DMS79 treated with DMSO at 0.1 percent for 48 hours (cell line): ENCODE measurements at places on chromosomes 16 and 17.

- DNase-seq, result no peak
These were observed 47.5 kb downstream of the USP22 start for GRCh38 chr17:20995164-20995872.

DNA sequence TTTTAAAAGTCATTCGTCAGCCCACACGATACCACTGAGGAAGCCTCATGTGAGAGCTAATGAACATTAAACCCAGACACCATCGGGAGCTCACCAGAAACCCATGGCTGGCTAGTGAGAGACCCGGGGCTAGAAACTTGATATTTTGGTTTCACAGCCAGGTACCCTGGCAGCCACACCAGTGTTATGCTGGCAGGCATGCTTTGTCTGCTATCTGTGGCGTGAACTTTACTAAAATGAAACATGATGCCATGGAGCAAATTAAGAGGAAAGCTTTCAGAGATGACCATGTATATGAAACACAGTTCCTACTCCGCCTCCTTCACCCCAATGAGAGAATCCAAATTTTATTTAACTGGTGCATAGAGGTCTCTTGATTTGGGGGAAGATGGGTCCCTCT is 291.2 kb downstream of the IRX3 start:
- DNase-seq, result peak; percentile 17

- DNase-seq, result no peak
These were observed 3.4 kb upstream of the PRSS8 start for GRCh38 chr16:31138621-31139578.

DNA sequence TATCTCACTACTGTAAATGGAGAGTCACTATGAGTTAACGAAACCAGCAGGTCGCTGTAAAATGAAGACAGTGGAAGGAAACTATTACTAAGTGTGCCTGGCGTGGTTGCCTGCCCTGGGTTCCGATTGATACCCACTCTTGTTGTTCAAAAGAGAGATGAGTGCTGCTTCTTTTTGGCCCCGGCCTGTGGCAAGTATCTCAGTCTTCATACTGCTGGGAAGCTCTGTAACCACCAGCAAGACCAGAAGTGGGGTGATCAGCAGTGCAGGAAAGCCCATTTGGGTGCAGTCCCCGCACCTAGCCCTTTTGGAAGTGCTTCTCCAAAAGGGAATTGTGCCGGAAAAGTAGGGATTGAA is 104.5 kb downstream of the SNX29 start:
- DNase-seq, result no peak

GRCh38 chr17:16243801-16244567 is 27.0 kb downstream of the PIGL start:
- no peak for DNase-seq

DNA sequence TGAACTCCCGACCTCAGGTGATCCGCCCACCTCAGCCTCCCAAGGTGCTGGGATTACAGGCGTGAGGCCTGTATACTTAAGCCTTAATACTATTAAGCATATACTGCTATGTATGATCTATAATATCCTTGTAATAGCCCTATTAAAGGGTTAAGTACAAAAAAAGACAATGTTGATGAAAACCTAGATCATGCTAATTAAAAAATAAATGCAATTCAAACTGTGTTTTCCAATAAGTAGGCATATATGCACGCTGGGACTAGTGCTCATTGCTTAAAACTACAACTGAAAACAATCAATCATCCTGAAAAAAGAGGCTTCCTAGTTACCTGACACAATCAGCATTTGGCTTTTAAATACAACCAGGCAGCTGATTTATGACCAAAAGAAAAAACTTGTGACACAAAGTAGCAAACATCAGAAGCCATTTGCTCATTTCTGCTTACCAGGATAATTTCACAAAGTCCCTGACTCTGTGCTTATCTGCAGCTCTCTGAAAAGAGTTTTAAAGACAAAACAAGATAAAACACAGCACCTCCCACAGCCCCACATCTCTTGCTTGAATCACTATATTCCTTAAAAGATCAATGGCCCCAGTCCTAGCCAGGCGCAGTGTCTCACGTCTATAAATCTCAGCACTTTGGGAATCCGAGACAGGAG is 11.1 kb downstream of the ZNF385C start:
- no peak for DNase-seq

GRCh38 chr16:69250081-69250480 is 61.1 kb upstream of the VPS4A start:
- DNase-seq, result no peak

GRCh38 chr16:77748421-77749005 is 26.2 kb downstream of the NUDT7 start:
- DNase-seq, result no peak

DNA sequence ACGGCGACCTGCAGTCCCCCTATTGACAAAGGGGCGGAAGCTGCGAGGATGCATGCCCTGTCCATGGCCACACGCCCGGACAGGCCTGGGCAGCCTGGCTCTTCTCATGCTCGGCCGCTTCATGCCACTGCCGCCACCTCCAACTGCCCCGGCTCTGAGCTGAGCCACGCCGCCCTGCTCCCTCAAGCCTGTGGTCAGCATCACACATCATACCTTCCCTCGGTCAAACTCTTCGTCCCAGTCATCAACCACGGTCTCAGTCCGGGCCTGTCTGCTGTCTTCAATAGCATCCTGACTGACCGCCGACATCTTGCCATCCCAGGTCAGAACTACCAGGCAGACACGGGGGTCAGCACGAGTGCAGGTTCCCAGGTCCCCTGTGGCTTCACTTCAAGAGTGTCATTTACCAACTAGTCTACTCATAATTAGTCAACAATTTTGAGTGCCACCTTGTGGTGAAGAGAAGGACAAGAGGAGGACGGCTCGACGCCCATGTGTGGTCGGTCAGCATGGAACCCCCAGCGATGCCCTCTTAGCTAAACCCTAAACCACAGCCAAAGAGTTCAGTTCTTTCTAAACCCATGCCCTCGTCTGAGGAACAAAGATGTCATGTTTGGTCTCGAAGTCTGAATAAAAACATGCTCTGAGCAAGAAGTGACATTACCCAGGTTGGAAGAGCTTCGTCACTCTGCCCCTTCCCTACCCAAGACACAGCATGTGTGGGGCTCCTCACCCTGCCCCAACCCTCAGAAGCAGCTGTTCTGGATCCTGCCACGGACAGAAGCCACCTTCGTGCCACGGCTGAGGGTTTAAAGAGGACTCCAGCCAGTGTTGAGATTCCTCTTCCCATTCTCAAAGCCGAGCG is 16.9 kb upstream of the CYTH1 start:
- DNase-seq, result no peak

GRCh38 chr17:18992454-18993130 is 12.0 kb downstream of the FAM83G start:
- DNase-seq, result peak; percentile 41

DNA sequence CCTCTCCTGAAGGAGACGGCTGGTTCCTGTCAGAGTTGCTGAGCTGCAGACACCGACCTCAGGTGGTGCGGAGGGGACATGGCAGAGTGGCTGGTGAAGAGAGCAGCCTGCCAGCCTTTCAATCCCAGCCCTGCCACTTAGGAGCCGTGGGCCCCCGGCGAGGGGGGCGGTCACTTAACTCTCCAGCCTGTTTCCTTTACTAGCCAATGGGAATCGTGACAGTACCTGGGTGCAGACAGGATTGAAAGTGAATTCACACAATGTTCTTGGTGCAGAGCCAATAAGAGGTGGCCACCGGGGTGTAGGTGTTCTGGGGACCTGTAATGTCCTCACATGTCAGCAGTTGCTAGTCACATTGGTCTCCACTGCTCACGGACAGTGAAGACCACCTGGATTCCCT is 13.5 kb downstream of the ACE start:
- DNase-seq, result no peak

GRCh38 chr16:74698222-74698621 is 2.4 kb downstream of the MLKL start:
- no peak for DNase-seq

DNA sequence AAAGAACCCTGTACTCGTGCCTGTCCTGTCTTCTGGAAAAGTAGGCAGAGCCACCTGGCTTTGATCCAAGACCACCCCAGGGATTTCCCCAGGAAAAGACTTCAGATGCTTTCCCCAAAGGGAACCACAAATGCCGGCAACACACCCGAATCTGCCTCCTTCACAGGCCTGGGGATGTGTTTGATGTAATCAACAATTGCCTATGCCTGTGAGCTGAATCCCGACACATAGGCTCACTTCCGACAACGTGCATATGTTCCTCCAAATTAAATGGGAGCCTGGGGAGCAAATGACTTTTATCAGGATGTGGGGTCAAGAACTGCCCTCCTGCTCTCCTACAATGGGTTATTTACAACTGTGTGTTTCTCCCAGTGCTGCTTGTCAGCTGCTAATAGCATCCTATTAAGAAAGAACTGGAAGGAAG is 535.2 kb upstream of the CDH11 start:
- DNase-seq, result no peak

DNA sequence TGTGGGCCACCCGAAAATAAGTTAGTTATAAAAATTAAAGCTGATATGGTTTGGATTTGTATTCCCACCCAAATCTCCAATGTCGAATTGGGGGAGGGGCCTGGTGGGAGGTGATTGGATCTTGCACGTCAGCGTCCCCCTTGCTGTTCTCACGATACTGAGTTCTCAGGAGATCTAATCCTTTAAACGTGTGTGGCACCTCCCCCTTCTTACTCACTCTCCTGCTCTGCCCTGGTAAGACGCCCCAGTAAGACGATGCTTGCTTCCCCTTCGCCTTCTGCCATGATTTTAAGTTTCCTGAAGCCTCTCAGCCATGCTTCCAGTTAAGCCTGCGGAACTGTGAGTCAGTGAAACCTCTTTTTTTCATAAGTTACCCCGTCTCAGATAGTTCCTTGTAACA is 35.4 kb downstream of the SYCE1L start:
- no peak for DNase-seq

DNA sequence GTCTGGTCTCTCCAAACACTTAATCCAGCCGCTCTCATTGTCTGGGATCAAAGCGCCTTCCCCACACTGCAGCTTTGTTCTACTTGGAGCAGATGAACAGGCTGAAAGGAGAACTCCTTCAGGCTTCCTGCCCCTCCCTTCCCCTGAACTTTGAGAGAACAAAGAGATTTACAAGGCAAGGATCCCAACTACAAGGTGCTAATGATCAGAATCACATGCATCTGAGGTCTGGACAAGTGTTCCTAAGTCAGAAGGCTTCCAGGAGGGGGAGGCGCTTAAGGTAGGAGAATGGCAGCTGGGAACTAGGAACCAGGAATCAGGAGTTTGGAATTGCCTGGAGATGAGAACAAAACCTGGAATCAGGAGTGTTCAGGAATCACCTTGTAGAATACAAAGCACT is 606.3 kb upstream of the CDH11 start:
- no peak for DNase-seq

DNA sequence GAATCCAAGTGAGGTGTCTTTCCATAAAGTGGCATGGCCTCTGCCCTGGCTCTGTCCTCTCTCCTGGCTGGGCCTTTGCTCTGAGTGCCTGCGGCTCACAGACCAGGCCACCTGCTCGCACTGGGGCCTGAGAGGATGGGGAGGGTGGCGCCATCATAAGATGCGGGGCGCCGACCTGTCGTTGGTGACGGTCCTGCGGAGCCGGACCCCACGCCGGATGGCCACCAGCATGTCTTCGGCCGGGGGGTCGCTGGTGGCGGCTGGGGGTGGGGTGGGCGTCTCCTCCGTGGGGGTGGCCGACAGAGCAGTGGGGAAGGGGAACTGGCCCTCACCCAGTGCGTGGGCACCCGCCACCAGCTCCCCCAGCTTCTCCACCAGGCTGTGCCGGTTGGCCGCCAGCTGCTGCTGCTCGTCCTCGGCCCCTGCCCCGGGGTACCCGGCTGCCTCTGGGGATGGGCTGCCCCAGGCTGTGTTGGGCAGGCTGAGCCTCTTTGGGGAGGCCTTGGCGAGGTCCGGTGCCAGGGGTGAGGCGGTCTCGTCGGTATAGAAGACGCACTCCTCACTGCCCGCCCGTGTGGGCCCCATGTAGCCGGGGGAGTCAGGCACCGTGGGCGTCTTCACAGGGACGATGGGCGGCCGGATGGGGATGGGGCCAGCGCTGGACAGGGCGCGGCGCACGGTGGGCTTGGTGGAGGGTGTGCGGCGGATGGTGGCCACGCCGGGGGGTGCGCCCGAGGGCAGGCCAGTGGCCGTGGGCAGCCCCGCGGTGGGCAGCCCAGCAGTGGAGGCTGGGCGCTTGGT is 17.4 kb downstream of the IL34 start:
- no peak for DNase-seq

DNA sequence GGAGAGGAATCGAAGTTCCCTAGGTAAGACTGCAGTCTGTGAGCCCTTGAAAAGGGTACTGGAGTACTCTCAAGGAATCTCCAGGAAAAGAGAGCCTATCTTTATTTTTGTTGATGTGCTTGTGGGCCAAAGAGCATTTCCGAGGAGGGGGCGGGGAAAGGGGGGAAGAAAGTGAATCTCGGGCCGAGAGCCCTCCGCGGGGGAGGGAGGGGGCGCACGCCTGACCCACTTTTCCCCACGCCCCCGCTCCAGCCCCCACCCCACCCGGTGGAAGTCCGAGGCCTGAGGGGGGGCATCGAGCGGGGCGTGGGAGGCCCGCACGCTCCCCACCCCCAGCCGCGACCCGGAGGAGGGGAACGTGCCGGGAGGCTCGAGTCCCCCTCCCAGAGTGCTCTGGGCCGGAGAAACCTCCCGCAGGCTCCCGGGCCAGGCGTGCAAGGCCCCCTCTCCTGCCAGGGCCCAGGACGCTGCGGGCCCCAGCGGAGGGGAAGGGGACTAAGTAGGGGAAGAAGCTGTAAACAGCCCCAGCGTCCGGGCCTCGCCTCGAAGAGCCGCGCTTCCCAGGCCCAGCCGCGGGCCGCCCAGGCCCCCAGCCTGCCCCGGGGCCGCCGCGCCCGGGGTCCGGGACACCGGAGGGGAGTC is 444 bp downstream of the HELZ start:
- DNase-seq, result no peak

- DNase-seq, result no peak
These were observed 213.6 kb upstream of the CDH5 start for GRCh38 chr16:66152823-66153393.

GRCh38 chr16:89623511-89624261 is 10.2 kb downstream of the DPEP1 start:
- no peak for DNase-seq

- DNase-seq, result no peak
These were observed 227.8 kb upstream of the CDH11 start for GRCh38 chr16:65349626-65350025.

DNA sequence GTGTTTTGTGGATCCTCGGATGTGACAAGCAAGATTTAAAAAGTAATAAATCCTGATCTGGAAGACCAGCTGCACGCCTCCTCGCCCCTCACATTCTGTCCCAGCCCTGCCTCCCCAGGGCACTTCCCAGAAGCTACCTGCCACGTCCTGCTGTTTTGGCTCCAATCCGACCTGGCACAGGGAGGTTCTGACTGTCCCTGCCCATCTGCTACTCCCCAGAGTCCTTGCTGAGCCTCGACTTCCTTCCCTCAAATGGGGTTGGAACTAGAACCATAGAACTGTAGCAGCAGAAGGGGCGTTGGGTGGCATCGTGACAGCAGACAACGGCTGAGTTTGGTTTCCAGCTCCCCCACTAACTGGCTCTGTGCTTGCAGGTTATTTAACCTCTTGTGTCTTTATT is 71.7 kb downstream of the RPH3AL start:
- DNase-seq, result no peak

DNA sequence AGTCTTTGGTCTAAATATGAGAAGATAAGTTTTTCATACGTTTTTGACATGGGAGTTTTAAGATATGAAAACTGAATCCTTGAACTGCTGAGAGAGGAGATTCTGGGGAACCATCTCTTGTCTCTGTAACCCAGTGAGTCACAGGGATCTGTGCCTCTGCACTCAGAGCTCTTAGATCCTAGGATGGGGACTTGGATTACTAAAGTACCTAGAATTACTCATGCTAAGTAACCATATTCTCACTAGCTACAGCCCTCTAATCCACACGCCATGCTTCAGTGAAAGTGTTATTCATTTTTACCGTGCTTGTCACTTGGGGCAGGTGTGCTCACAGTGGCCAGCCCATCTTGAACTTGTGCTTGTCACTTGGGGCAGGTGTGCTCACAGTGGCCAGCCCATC is 2.0 kb downstream of the MRM3 start:
- no peak for DNase-seq
